ENCODE measurements at places on chromosomes 5 and 9.

GRCh38 chr5:69213513-69214215 lies 21.0 kb upstream of the CDK7 start:
- H3K36me3 ChIP-seq, result peaks cover 3% of the 10 kb centered on the region
- no peaks in the 10 kb centered on the region for H3K27me3 ChIP-seq
- H3K27ac ChIP-seq, result no peak overlapping the region
- H3K4me1 ChIP-seq, result no peaks in the 10 kb centered on the region

GRCh38 chr5:1208221-1208742 lies 6.9 kb downstream of the SLC6A19 start:
- peaks cover 10% of the 10 kb centered on the region for H3K4me1 ChIP-seq
- no peaks in the 10 kb centered on the region for H3K36me3 ChIP-seq
- H3K27ac ChIP-seq, result no peak overlapping the region
- DNase-seq, result no peak
- H3K27me3 ChIP-seq, result peaks cover 10% of the 10 kb centered on the region

DNA sequence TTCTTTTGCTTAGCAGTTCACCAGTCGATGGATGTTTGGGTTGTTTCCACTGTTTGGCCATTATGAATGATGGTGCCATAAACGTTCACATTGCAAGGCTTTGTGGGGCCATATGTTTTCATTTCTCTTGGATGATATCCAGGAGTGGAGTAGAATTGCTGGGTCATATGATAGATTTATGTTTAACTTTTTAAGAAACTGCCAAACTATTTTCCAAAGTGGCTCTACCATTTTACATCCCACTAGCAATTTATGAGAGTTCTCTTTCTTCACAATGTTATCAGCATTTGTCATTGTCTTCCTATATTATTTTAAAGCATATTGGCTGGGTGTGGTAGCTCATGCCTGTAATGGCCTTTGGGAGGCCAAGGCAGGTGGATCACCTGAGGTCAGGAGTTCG lies 5.2 kb downstream of the GPR107 start:
- peaks cover 4% of the 10 kb centered on the region for H3K4me1 ChIP-seq
- peak overlapping the region; percentile 62 for H3K4me3 ChIP-seq
- H3K36me3 ChIP-seq, result peaks cover 7% of the 10 kb centered on the region
- no peaks in the 10 kb centered on the region for H3K27me3 ChIP-seq
- peak overlapping the region; percentile 80 for H3K27ac ChIP-seq

DNA sequence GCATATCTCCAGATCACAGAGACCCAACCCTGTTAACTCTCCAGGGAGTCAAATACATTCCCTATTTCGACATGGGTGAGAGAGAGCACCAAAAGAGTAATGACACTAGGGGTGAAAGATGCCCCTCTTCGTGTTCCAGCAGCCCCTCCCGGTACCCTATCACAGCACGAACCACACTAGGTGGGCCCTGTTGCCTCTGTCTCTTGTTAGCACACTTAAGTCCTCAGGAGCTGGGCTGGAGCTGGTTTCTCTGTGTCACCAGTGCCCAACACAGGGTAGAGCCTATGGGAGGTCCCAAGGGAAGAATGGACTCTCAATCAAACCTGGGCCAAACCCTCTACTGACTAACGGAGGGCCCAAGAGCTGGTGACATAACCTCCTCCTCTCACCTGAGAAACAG lies 1.2 kb downstream of the CDK20 start:
- H3K36me3 ChIP-seq, result peaks cover 6% of the 10 kb centered on the region
- peak overlapping the region; percentile 78 for H3K27ac ChIP-seq
- peaks cover 14% of the 10 kb centered on the region for H3K4me1 ChIP-seq
- peak overlapping the region; percentile 87 for H3K4me3 ChIP-seq

GRCh38 chr5:150487199-150488061 lies 20.5 kb upstream of the NDST1 start:
- H3K36me3 ChIP-seq, result peaks cover 9% of the 10 kb centered on the region
- H3K4me1 ChIP-seq, result peaks cover 61% of the 10 kb centered on the region
- peak overlapping the region; percentile 93 for H3K27ac ChIP-seq
- no peak for DNase-seq
- H3K4me3 ChIP-seq, result peak overlapping the region; percentile 85
